ENCODE measurements at places on chromosomes 2 and 18.

DNA sequence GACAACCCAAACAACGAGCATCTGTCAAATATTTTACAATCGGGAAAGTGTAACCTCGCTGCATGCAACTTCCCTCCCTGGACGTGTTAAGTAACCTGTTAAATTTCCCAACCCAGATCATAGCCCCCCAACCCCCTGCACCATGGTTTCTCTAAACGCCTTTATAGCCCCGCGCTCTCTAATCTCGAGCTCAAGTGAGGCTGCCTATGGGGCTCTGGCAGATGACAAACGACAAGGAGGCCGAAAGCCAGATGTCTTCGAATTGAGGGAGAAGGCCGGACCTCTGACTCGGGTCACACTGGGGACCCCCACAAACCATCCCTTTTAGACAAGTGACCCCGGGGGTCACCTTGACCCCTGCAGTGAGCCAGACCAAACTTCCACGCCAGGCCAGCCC is 526 bp downstream of the COX7A2L start:
- no peak for DNase-seq

DNA sequence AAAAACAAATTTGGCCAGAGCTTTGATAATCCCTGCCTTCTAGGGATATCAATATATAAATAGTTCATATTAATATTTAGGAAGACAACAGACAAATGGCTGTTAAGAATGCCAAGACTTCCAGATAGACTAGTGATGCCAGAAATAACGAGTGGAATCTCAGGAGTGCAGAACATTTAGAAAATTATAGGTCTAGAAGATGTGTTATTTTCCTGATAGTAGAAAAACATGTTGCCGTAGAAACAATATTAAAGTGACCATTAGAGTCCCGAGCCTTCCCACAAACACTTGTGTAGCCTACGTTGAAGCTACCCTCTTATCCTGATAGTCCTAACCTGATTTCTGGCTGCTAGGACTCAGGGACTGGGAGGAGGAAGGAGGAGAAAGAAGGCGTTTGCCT is 54.3 kb upstream of the ITGA6 start:
- DNase-seq: no peak

DNA sequence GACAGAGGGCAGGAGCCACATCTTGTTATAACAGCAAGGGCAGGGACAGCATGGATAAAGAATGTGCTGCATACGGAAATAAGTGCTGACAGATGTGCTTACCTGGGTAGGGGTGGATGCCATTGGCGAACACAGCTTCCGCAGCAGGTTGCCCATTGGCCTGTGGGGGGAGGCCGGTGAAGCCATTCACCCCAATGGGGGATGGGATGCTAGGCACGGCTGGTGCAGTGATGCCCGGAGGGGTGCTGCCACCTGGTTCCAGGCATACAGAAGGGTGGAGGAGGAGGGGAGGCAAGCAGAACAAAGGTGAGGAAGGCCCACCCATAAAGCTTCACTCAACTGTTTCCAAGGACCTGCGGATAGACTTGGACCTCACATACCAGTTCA is 294.9 kb downstream of the CELF4 start:
- DNase-seq: no peak

DNA sequence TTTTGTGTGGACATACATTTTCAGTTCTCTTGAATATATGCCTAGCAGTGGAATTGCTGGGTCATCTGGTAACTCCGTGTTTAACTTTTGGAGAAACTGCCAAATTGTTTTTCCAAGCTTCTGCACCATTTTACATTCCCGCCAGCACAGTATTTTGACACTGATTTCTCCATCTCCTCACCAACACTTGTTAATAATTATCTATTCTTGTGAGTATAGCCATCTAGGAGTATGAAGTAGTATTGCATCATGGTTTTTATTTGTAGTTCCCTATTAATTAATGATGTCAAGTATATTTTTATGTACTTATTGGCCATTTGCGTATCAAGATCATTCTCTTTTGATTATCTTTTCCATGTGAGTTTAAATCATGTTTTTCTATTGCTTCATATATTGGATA is 17.9 kb upstream of the AOX1 start:
- DNase-seq: no peak

DNA sequence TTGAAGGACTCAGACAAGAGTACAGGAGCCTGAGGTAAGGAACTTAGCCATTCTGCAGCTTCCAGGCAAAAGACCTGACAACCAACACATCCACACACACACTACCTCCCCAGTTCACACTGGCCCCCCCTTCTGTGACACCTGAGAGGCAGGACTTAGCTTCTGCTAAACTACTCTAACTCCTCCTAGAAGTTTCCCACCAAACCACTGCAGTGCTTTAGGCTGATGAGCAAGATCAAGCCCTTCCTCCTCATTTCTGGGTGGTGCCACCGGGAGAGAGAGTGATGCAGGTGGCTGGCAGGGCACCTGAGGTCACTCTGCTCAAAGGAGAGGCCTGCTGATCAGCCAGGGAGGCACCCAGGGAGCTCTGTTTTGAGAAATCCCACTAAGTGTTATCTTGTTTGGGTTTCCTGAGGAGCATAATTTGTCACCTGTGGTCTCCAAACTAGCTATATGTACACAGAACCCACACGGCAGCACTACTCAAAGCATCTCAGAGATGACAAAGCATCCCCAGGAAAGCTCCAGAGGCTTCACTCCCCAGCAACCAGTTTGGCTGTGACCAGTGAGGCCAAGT is 188.4 kb downstream of the MYO5B start:
- no peak for DNase-seq

- DNase-seq: no peak
Measured at GRCh38 chr2:21220930-21221329, 97.2 kb downstream of the TDRD15 start.

DNA sequence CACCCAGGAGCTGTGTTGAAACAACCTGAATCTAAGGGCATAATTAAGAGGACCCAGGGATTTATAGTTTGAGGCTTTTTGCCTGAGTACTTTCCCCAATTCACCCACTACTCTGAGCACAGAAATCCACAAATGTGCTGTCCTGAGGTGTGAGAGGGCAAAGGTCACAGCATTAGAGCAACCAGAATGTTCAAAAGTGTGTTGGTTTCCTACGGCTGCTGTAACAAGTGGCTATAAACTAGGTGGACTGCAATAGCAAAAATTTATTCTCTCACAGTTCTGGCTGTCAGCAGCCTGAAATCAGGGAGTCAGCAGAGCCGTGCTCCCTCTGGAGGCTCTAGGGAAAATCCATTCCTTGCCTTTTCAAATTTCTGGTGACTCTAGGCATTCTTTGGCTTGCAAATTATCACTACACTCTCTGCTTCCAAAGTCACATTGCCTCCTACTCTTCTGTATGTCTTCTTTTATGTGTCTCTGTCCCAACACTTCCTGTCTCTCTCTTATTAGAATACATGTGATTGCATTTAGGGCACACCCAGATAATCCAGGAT is 91.4 kb upstream of the TACR1 start:
- DNase-seq: no peak

DNA sequence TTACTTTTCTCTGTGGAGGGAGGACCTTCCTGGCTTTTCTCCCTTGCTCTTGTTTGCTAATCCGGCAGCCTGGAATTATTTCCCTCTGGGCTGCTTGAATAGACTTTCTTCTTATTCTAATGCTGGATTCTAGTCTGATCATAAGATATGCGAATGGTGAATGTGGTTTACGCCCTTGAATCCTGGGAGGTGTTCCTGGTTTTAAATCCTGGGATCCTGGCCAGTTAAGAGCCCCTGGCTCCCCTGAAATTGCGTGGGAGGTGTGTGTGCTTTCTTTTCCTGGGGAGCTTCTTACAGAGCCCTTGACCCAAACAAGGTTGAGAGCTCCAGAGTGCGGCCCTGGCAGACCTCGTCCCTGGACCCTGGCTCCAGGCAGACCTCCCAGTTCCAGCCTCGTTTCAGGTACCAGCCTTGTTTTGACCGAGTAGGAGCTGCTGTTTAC is 2.8 kb downstream of the SH3BP4 start:
- no peak for DNase-seq

Data from muscle of back (tissue), 13 donors.